Thymus (tissue), 14 donors: ENCODE measurements at places on chromosomes 2 and 18. TPM values are rescaled to one million over a fixed set of nuclear protein-coding genes. Genes with fewer than 3 reads are reported as not detected.

SESTD1 gene
- total RNA-seq = 4.4 TPM

DNA sequence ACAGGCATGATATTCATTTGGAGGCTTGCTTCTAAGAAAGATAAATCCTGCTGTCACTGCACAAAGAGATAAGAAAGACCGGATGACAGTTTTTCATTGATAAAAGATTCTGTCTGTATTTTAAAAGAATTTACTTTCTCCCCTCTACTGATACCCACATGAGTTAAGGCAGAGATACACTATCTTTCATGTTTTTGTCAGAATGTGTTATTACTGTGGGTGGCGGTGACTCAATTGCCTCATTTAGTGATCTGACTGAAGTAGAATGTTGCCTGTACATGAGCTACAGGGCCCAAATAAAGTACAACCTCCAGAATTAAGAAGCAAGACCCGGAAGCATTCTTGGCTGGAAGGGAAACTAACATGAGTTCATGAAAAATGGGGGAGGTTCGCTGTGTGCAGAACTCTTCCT, 480.0 kb downstream of the SLC4A3 start:
- no peak for DNase-seq

DNA sequence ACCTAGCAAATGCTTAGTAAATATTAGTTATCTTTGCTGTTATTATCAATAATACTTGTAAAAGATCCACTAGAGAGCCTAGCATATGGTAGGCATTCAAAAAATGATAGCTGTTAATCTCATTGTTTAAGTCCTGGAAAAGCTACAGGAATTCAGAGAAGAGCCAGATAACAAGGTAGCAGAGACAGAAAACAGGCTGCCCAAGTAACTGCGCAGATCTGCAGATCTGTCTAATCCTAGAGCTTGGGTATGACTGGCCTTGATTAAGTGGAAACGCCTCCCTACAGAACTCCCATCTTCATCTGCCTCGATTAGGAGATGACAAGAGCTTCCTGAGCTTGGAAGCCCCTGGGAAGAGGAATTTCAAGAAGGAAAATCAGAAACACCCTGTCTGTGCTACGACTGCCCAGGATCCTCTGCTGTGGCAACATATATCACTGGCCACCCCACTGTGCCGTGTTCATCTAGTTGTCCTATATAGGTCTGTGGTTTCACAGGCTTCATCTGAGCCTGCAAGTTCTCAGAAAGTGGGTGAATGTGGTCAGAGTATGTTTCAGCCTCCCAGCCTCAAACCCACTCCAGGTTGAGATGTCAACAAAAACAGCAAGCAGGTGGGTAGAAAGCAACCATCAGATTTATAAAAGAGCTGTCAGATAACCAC, 151.5 kb upstream of the PKDCC start:
- peak; percentile 24 for DNase-seq

DNA sequence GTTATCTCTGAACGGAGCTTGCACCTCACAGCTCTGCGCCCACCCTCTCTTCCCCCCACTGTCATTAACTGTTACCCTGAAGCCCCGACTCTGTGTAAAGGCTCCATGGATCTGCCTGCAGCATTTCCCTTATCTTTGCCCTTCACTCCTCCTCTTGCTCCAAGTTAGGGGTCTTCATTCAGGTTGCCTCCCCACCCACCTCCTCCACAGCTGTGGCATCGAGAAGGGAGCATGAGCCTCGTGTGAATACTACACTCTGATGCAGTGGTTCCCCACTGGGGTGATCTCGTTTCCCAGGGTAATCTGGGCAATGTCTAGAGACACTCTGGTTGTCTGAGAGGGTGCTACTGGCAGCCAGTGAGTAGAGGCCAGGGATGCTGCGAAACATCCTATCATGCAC, 51.4 kb downstream of the REEP1 start:
- DNase-seq = no peak

- DNase-seq = no peak
Observed at GRCh38 chr2:236799391-236800026, 229.9 kb downstream of the ACKR3 start.
